ENCODE measurements at places on chromosomes 4 and X.

DNA sequence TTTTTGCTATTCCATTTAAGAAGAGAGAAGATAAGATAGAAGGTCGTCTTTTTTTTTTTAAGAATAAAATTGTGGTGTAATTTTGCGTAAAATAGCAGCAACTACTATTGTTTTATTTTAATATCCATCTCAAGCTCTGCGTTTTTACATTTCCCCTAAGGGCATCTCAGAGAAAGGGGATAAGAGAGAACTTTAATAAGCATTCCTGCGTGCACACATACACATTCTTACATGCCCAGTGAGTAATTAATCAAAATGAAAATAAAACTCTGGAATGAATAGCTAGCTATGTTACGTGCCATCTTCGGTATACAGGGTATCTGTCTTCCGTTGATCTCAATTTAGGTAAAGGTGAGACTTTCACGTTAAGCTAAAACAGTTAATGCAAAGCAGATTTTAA lies 200.3 kb upstream of the TENM3 start:
- DNase-seq, result no peak

DNA sequence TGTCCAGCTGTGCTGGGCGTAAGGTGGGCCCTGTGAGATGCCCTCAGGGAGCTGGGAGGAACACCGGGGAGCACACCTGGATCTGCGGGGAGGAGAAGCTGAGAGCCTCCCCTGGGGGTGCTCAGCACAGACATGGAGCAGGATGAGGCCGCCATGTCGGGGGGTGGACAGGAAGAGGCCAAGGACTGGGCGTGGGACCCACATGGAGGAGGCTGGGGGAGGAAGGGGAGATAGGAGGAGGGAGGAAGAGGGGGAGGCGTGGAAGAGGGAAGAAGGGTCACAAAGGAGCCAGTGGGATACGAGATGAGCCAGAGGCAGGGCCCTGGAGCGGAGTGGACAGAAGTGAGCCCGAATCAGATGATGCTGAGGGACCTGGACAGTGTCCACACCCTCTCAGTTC lies 66.3 kb downstream of the ZFYVE28 start:
- no peak for DNase-seq

- no peak for DNase-seq
Observed at GRCh38 chrX:7852166-7852565, 9.2 kb downstream of the VCX start.

DNA sequence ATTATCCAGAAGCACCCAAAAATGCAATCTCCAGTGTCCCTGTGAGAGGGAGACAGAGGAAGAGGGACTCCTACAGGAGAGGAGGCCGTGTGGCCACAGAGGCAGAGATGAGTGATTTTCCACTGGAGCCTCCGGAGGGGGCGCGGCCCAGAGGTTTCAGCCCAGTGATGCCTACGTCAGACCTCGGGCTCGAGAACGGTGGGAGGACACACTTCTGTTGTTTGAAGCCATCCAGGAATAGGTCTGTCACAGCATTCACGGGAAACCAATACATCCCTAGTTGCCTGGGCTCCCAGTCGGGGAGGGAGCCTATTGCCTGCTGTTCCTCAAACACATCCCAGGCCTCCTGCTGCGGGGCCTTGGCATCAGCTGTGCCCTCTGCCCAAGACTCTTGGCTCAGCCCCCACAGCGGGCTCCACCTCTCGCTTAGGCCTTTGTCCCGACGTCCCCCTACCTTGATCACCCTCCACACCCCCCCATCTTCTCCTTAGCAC lies 39.2 kb upstream of the HMX1 start:
- no peak for DNase-seq

DNA sequence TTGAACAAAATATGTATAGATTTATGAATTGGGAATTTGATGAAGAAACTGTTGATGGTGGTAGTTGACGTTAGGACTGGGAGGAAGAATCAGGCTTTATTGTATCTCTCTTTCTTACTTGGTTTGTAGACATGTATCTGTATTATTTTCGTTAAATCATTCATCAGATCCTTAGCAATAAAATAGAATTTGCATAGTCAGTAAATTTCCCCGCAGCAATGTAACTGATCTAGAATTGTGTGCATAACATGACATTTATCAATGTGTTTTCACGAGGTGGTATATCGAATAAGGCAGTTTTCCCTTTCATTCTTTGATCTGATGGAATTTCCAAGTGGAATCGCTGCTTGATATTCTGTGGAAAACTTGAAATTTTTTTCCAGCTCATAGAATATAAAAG lies 308.8 kb downstream of the SPRY1 start:
- no peak for DNase-seq

DNA sequence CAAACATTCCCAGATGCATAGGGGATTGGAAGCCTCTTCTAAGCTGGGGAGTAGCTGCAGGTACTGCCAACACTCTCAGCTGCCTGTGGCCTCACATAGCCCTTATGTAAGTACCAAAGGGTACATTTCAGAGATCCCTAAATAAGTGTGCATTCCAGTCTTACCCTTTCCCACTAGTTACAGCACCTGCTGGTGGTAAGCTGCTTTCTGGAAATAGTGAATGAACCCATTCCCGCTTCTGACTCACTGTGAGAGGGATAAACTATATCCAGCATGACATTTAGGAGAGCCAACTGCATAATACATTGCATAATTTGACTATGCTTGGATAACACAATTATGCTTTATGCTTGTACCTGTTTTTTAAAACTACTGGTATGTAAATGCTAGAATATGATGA lies 149.0 kb downstream of the FAM13A start:
- DNase-seq, result no peak

DNA sequence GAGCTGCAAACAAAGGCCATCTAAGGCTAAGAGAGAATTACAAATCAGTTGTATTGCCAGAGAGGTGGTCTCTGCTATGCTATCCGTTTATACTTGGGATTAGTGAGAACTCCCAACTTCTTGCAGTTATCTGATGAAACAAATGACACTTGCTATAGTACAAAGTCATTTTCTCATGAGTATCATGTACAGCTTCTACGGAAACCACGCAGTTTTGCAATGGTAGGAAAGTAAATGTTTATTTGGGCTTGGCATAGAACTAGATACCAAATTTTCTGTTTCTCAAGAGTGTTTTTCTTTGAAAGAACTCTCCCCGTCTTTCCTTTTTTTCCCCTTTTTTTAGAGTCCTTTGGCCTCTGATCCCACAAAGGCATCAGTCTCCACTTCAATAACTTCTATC lies 128.2 kb upstream of the ENPEP start:
- no peak for DNase-seq

GRCh38 chrX:55123900-55124299 lies 35.1 kb downstream of the PAGE2 start:
- no peak for DNase-seq

- no peak for DNase-seq
Observed at GRCh38 chrX:47849778-47850177, 13.1 kb downstream of the ZNF81 start.

DNA sequence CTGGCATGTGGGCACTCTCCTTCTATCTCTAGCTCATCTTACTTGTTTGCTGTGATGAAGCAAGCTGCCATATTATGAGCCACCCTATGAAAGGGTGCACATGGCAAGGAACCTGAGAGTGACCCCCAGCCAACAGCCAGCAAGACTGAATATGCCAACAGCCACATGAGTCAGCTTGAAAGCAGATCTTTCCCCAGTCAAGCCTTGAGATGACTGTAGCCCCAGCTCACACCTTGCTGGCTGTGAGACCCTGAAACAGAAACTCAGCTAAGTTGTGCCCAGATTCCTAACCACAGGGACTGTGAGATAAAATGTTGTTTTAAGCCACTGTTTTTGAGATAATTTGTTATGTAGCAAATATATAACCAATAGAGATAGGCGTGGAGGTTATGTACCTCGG lies 36.2 kb downstream of the KDM5C start:
- DNase-seq, result no peak

DNA sequence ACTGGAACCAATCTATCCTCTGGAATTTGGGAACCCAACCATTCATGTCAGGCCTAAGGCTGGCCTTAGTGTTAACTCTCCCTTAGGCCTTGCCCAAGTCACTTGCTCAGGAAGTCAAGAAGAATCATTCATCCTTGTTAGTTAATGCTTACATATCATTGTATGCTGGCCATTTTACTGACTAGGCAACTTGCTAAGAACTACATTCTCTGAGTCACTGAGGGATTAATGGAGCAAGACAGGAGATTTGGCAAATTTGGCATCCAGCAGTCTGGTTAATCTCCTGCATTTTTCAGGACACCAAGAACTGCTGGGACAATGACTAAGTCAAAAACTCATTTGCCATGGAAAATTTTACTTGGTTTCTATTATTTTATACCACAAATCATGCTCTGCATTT lies 115.8 kb upstream of the DDIT4L start:
- DNase-seq, result no peak

- no peak for DNase-seq
Observed at GRCh38 chr4:28226962-28227361, 1366.3 kb downstream of the STIM2 start.

- DNase-seq, result no peak
Observed at GRCh38 chr4:73447671-73448070, 11.7 kb downstream of the AFP start.

DNA sequence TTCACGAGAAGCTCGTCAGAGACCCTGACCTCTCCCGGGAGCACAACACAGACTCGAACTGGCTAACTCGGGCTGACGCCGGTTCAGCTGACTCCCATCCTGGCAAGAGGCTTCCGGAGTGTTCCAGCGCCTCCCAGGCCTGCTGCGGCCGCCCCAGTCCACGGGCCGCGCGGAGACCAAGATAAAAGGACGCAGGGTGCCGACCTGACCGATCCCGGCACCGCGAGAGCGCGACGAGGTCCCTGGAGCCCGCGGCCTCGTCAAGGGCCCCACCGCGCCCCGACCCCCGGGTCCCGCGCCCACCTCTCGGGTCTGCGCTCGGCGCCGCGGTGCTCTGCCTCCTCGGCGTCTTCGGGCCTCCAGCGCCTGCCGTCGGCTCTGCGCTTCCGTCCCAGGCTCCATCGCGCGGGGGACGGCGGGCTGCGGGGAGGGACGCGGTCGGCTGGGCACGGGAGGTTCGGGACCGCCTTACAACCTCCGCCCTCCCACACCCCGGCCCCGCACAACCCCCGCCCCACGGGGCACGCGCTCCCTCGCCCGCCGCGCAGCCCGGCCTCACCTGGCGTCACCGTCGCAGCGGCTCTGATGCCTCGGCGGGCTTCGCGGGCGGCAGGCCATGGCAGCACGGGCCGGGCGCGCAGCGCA lies 426 bp downstream of the SLBP start:
- no peak for DNase-seq

DNA sequence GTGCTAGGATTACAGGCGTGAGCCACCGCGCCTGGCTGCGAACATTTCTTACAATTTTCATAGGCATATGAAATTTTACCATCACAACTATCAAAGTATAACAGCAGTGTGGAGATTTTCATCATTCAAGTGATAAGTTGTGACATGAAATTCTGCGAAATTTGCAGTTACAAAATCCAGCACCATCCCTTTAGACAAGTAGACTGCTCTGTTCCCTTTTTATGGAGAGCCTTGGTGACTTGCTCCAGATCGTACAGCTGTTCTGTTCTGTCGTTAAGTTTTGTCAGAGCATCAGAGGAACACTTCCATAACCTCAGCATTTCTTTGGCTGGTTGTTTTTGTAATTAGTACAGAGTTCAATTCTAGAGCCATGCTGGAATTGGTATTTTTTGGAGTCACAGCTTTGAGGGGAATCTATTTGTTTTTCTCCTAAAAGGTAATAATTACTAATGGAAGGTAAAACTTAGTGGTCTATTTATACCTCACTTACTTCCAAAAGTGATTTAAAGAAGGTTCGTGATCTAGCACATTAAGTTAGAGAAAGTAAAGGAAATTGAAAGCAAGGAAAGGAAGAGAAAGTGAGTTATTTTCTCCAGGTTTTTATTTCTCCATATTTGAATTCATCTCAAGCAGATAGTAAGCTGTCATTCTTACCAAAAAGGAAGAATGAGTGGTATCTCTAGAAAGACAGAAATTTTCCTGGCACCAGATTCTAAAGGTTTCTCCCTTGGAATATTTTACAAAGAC lies 22.1 kb downstream of the ZRSR2 start:
- no peak for DNase-seq

- DNase-seq, result no peak
Observed at GRCh38 chr4:54050214-54050904, 14.0 kb downstream of the CHIC2 start.

- DNase-seq, result no peak
Observed at GRCh38 chrX:20118065-20118824, 1.5 kb upstream of the MAP7D2 start.

DNA sequence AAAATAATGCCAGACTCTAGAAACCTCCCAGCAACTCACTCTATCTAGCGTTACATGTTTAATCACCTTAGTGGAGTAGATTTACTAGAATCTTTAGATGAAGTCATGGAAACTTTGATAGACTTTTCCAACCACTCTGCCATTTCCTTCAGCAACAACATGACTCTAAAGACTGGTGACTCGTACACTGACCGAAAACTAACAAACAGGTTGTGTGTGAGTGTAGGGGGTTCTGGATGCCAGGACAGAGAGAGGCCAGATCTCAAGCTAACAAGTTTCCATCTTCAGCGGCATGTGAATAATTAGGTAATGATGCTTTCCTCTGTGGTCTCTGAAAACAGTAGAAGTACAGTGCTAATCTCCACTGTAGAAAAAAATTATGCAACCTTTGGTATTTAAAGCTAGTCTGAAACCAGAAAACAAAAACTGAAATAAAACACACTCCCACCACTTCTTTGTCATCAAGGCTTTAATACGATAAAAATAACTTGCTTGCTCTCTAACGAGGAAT lies 286.4 kb downstream of the PRDM5 start:
- DNase-seq, result no peak

GRCh38 chr4:17816142-17816541 lies 5.4 kb downstream of the NCAPG start:
- DNase-seq, result no peak

DNA sequence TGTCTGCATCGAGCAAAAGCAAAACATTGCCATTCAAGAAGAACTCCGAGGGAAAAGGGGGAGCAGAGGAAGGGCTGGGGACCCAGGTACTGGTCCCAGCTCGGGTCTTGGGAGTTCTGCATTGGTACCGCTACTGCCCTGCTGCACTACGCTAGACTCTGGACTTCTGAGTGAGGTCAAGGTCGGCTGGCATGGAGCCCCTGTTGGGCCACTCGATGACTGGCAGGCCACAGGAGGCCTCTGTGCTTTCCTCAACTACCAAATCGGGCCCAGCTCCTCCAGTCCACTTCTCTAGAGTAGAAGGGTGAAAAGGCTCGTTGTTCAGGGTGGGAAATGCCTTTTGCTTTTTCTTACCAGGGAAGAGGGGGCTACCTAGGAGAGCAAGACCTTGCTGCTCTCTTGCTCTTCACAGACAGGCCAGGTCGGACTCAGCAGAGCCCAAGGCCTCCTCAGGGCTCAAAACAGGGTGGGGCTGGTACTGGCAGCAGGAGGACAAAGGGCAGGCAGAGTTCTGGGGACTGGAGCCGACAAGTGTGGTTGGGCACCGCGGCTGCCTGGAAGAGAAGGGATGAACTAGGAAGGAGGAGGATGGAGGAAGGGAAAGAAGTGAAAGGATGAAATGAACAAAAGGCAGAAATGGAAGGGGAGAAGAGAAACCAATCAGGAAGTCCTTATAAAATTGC lies 8.9 kb upstream of the IRAK1 start:
- DNase-seq, result no peak

DNA sequence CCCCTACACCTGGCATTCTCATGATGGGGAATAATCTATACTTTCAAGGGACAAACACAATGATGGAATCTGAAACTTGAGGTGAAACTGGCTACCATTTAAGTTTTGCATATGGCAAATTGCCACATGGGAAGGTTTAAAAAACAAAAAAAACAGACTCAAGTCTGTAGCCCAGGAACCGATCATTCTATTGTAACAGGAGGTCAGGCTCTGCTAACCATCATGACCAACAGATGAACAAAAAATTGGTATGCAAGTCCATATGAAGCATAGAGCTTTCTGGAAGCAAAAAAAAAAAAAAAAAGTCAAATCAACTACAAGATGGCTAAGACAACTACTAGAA lies 594.3 kb upstream of the DIPK2B start:
- no peak for DNase-seq

GRCh38 chr4:1996866-1997611 lies 11.7 kb downstream of the NELFA start:
- DNase-seq, result no peak

All from activated CD4-positive, CD25-positive, alpha-beta regulatory T cell (primary cell).